Naive B cell (primary cell): ENCODE measurements at places on chromosomes 3 and 15. TPM values are rescaled to one million over a fixed set of nuclear protein-coding genes. Genes with fewer than 3 reads are reported as not detected.

Gene POPDC2
- polyA plus RNA-seq: 2.4 TPM

Gene SENP5
- polyA plus RNA-seq: 13.4 TPM

Gene IFT57
- 239 TPM for polyA plus RNA-seq

Gene CORO2B
- polyA plus RNA-seq: 3.8 TPM

Gene ZNF660
- polyA plus RNA-seq: 1.5 TPM

Gene P2RY13
- not detected for polyA plus RNA-seq

Gene ACAA1
- polyA plus RNA-seq: 62.4 TPM

Gene TM6SF1
- polyA plus RNA-seq: 2.0 TPM

Gene GOLGA6B
- not detected for polyA plus RNA-seq

Gene FMN1
- polyA plus RNA-seq: 0.35 TPM

Gene ARPP21
- polyA plus RNA-seq: not detected

Gene AADACL2
- polyA plus RNA-seq: not detected

Gene FEZF2
- not detected for polyA plus RNA-seq

Gene OCA2
- polyA plus RNA-seq: not detected

Gene GABPB1
- 51.7 TPM for polyA plus RNA-seq

Gene THRB
- polyA plus RNA-seq: 0.38 TPM

Gene ULK4
- polyA plus RNA-seq: 10.6 TPM

Gene LTK
- polyA plus RNA-seq: not detected

Gene GOLIM4
- 2.0 TPM for polyA plus RNA-seq

Gene MORF4L1
- polyA plus RNA-seq: 245 TPM

Gene B3GNT5
- 0.41 TPM for polyA plus RNA-seq

Gene ACTC1
- polyA plus RNA-seq: not detected

Gene IL17RD
- not detected for polyA plus RNA-seq

Gene GPR160
- 79.7 TPM for polyA plus RNA-seq

Gene SLC51B
- polyA plus RNA-seq: not detected

Gene HMG20A
- polyA plus RNA-seq: 44.8 TPM

Gene CYP19A1
- polyA plus RNA-seq: not detected

Gene AHSG
- polyA plus RNA-seq: not detected

Gene POLQ
- polyA plus RNA-seq: 0.12 TPM

Gene LMOD3
- 0.05 TPM for polyA plus RNA-seq

Gene SI
- polyA plus RNA-seq: not detected

Gene TTC14
- polyA plus RNA-seq: 27.1 TPM

Gene GOLGA8S
- polyA plus RNA-seq: not detected

Gene RASSF1
- 133 TPM for polyA plus RNA-seq

Gene FBXW12
- polyA plus RNA-seq: not detected

Gene CPEB1
- polyA plus RNA-seq: not detected

Gene MAP1A
- 0.29 TPM for polyA plus RNA-seq

Gene BCL2A1
- polyA plus RNA-seq: 56.1 TPM

Gene FBLN2
- polyA plus RNA-seq: 14.0 TPM

Gene SPATA16
- not detected for polyA plus RNA-seq

Gene IL17RB
- 0.81 TPM for polyA plus RNA-seq

Gene ATP13A4
- polyA plus RNA-seq: not detected

Gene NT5DC2
- polyA plus RNA-seq: not detected

Gene RBM15B
- 18.7 TPM for polyA plus RNA-seq
